ENCODE measurements at places on chromosomes 6 and 20. TPM values are rescaled to one million over a fixed set of nuclear protein-coding genes. Genes with fewer than 3 reads are reported as not detected.

The SLC26A8 gene
- total RNA-seq = not detected

The GRM1 gene
- not detected for total RNA-seq

The GMPR gene
- 4.4 TPM for total RNA-seq

The CARMIL1 gene
- 20.6 TPM for total RNA-seq

The PROKR2 gene
- total RNA-seq = not detected

The PLG gene
- total RNA-seq = not detected

The GLP1R gene
- total RNA-seq = not detected

The BPHL gene
- total RNA-seq = 12.0 TPM

The RALGAPA2 gene
- 8.0 TPM for total RNA-seq

The PNRC1 gene
- 203 TPM for total RNA-seq

The BACH2 gene
- total RNA-seq = 0.06 TPM

The MEI4 gene
- not detected for total RNA-seq

The FAM83C gene
- not detected for total RNA-seq

The PRSS35 gene
- total RNA-seq = 0.56 TPM

The TFAP2D gene
- total RNA-seq = not detected

The C6orf132 gene
- total RNA-seq = 0.54 TPM

The RTEL1 gene
- total RNA-seq = 14.4 TPM

The SAMD10 gene
- total RNA-seq = not detected

The CENPW gene
- 0.64 TPM for total RNA-seq

The SMPD2 gene
- total RNA-seq = 9.7 TPM

The PI3 gene
- not detected for total RNA-seq

The LY6G6C gene
- total RNA-seq = not detected
